Activated effector memory CD4-positive, alpha-beta T cell treated with Interleukin-2 at 50 U/mL for 16 hours (primary cell): ENCODE measurements at places on chromosomes 13 and 19.

DNA sequence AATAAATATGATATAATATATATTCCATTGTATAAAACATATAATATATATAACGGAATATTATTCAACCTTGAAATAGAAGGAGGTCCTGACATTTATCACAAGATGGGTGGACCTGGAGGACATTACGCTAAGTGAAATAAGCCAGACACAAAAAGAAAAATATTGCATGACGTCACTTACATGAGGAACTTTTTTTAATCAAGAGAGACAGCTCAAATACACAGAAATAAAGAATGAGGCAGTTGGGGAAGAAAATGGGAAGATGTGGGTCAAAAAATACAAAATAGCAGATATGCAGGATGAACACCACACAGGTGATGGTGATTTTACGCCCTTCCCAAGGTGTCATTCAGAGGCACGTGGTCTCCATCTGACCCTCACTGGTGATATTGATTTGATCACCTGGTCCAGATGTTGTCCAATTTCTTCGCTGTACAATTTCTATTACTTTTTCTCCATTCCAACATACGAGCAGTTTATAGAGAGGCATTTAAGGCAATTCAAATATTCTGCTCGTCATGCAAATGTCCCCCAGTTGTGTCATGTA lies 513 bp upstream of the ZNF317 start:
- DNase-seq = no peak

DNA sequence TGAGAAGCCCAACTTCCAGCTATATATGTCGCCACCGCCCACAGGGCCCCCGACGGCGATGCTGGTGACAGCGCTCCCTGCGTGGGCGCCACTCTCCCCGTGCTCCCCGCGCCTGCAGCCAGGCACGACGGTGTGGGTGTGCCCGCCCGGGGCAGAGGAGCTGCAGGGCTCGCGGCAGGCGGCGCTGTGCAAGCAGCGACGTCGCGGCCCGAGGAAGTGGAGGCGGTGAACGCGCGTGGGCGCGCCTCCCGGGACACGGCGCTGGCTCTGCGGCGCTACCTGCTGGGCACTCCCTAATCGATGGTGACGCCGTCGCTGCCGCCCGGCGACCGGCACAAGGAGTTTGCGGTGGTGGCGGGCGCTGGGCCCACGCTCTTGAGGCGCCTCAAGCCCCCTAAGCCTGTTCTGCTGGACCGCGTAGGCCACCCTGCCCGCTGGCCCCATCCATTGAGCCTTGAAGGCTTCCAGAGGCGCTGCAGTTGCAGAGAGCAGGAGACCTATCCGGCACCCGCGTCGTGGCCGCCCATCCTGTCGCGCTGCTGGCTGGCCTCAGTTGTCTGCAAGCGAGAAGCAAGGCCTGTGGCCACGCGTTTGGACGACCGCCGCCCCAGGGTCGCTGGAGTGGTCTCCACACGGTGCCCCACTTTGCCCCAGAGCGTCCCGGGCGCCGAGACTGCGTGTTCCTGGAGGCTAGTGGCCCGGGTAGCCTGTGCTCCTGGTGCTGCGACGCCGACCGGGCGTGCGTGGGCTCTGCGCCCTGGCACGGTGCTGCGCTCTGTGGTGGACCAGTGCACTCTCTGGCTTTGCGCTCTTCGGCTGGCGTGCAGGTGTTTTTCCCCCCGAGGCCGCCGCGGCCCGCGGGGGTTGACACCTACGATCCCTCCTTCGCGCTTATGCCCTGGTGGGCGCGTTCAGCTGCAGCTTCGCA lies 23.1 kb downstream of the LRFN3 start:
- peak; percentile 81 for DNase-seq

DNA sequence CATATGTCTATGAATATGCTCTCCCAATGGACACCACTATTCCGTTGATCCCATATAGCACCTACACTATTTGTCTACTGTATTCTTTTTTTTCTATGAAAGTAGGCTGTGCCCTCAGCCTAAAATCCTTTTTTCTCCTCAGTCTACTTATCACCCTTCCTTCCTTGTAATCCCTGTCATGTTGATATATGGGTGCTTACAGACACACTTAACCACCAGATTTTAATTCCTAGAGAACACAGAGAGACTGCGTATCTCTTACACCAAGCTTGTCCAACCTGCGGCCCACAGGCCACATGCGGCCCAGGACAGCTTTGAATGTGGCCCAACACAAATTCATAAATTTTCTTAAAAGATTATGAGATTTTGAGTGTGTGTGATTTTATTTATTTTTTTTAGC lies 101.1 kb downstream of the ZAR1L start:
- DNase-seq = no peak

DNA sequence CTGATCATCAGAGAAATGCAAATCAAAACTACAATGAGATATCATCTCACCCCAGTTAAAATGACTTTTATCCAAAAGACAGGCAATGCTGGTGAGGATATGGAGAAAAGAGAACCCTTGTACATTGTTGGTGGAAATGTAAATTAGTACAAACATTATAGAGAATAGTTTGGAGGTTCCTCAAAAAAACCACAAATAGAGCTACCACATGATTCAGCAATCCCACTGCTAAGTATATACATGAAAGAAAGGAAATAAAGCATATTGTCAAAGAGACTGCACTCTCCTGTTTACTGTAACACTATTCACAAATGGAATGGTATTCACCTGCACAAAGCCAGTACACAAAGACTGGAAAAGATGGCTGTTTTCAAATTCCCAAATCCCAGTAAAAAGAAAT lies 1233.7 kb downstream of the PCDH17 start:
- DNase-seq = no peak

- no peak for DNase-seq
Measured at GRCh38 chr13:23558675-23559536, 11.3 kb upstream of the TNFRSF19 start.

DNA sequence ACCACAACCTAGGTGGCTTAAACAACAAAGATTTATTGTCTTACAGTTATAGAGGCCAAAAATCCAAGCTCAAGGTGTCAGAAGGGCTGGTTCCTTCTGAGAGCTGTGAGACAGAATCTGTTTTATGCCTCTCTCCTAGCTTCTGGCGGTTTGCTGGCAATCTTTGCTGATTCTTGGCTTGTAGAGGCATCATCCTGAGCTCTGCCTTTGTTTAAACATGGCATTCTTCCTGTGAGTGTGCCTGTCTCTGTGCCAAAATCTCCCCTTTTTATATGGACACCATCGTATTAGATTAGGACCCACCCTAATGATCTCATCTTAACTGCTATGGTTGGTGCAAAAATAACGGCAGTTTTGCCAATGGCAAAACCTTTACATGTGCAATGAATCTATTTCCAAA lies 169.1 kb downstream of the CACNA1A start:
- no peak for DNase-seq

GRCh38 chr13:109857803-109858202 lies 71.4 kb upstream of the IRS2 start:
- no peak for DNase-seq

- no peak for DNase-seq
Measured at GRCh38 chr13:112703449-112704284, 13.8 kb downstream of the ATP11A start.

DNA sequence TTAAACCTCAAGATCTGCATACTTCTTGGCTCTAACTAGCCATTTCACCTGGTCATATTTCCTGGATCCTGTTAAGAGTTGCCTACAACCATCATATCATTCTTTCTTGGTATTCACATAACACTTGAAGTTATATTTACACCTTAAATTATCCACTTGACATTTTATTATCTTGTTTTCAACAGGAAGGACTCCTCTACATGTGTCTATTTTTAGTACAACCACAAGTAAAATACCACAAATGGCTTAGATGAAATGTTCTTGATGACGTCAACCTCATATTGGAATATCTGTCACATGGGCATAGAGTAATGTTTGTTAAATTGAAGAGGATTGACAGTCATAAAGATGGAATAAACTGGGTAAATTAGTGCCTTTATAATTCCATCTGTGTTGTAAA lies 9.4 kb downstream of the PCDH20 start:
- no peak for DNase-seq

- DNase-seq = no peak
Measured at GRCh38 chr19:30222428-30222873, 149.7 kb upstream of the ZNF536 start.

GRCh38 chr13:83845106-83845505 lies 37.2 kb downstream of the SLITRK1 start:
- DNase-seq = no peak

DNA sequence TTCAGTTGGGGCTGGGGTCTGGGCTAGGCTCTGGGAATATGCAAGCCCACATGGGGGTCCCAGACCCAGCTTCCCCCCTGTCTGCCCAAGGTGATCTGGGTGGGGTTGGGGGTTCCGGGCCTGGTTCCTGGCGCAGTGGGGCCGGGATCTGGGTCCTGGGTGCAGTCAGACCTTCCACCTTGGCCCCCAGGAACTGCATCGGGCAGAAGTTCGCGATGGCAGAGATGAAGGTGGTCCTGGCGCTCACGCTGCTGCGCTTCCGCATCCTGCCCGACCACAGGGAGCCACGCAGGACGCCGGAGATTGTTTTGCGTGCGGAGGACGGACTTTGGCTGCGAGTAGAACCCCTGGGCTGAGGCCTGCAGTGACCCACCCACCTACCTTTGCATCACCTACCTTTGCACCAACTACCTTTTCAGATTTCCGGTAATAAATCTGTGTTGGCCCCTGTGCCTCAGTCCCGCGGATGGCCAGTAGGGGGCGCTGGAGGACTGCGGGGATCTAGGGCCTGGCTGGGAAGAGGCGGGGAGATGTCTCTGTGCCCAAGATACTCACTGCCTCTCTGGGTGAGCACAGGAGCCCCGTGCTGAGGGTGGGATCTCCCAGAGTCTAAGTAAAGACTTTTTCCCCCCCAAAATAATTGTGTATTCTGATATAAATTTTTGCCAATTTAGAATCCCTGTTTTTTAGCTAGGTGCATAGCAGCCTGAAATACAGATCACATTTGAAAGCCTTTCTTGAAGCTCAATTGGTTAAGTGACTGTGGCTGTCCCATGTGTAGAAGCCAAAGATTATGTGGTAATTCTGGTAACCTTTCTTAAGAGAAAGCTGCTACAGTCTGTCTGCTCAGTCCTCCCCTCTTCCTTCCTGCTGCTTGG lies 11.5 kb upstream of the CYP4F3 start:
- peak; percentile 75 for DNase-seq

DNA sequence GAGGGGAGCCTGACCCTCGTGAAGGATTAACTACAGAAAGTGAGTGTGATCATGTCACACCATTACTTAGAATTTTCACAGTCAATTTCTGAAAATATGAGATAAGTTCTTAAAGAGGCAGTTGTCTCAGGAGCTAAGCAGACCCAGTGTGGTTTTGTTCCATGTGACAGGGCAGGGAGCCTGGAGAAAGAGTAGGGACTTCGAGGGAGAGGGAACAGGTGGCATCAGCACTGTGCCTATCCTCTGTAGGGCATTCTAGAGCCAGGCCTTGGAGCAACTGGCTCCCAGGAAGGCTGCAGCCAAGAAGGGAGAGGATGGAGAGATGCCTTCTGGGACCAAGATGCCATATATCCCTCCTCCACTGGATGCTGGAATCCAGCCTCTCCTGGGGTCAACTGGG lies 183.0 kb downstream of the TSHZ3 start:
- no peak for DNase-seq

GRCh38 chr13:111436446-111436845 lies 116.0 kb downstream of the TEX29 start:
- no peak for DNase-seq

DNA sequence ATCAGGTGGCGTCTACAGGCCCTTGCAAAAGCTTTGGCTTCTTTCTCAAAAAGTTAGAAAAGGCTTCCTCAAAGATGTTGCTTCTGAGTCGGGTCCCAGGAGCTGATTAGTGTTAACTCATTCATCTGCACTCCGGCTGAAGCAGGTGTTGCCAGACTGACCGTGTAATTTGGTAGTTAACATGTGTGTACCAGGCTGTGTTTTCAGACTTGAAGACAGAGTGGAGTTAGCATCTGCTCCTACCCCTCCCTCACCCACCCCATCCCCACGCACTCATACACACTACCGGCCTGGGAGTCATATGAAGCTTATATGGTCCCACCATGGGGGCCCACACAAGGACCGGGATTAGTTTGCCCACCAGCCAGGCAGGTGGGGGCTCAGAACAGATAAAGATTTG lies 111.5 kb downstream of the DNAJC15 start:
- DNase-seq = no peak

- no peak for DNase-seq
Measured at GRCh38 chr13:33205804-33206221, 79.7 kb downstream of the STARD13 start.

- no peak for DNase-seq
Measured at GRCh38 chr13:96373597-96373996, 283.7 kb downstream of the HS6ST3 start.

- no peak for DNase-seq
Measured at GRCh38 chr13:66430269-66430668, 799.9 kb downstream of the PCDH9 start.

- DNase-seq = no peak
Measured at GRCh38 chr13:21967871-21968270, 297.0 kb downstream of the FGF9 start.

DNA sequence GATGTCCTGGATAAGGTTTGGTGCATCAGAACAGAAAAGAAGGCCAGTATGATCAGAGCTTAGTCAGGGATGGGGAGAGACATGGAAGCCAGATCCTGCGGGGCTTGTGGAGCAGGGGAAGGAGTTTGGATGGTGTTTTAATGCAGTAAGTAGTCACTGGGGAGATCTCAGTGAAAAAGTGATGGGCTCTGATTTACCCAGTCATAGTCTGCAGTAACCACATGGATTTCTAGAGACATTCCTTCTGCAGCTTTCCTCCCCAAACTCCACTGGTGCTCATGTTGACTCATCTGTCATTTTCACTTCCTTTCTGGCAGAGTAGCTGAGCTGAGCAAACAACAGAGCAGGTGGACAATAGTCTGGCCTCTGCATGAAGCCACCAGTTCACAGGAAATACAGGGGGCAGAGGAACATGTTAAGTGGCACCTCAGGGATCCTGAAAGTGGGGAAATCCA lies 144.1 kb downstream of the DPF1 start:
- DNase-seq = no peak

DNA sequence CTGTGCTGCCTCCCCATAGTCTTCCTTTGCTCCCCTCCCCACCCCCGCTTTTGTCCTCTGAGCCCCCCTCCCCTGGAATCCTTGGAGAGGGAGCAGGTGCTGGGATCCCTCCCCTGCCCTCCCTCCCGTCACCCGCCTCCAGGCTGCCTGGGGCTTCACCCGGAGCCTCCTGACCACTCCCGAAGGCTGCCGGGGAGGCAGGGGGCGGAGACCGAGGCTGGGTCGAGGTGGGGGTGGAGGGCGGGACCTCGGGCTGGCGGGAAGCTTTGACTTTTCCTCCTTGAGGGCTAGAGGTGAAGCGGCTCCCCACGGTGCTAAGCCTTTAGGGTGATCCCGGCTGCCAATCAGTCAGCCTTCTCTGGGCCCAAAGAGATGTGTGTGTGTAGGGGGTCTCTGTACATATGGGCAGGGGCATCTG lies 1.5 kb downstream of the KMT5C start:
- DNase-seq = peak; percentile 15

DNA sequence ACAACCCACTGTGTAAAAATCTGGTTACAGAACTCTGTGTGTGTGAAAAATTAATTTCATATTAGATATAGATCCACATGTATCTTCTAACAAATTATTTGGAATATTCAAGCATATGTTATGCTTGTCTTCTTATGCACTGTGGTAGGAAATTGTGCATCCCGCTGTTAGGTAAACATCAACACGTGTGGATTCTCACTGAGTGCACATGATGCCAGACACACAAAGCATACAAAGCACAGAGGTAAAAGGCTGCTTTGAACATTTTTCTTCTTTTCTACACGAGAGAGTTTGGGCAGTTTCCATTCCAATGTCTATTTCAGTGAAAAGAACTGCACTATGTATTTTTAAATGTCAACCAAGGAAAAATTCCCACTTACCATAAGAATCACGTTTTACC lies 354.9 kb downstream of the PCDH9 start:
- DNase-seq = no peak

- no peak for DNase-seq
Measured at GRCh38 chr13:75181906-75182305, 300.1 kb downstream of the TBC1D4 start.
